Activated CD8-positive, alpha-beta memory T cell treated with anti-CD3 and anti-CD28 coated beads for 1 hour (primary cell): ENCODE measurements at places on chromosomes 2 and 18.
A peak's percentile ranks its signal among the peaks of the same experiment; 100 is the strongest.

- no peak for DNase-seq
Measured at GRCh38 chr2:221752781-221753180, 180.7 kb upstream of the EPHA4 start.

GRCh38 chr2:48249025-48249424, 280.9 kb upstream of the STON1 start:
- DNase-seq: no peak

DNA sequence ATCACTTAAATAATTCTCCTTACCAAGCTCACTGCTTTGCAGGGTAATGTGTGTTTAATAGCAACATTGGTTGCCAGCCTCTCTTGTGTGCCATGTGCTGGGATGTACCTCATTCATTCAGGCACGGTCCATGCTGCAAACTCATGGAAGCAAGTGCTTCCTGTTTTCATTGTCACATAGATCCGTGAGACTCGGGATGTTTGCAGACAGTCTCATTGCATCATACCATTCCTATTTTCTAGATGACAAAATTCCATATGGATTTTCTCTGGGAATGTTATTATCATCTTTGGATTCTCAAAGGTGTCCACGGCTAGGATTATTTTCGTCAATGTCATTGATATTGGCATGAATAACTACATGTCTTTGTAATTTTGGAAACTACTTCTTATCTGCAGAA, 60.0 kb upstream of the HDAC4 start:
- no peak for DNase-seq

DNA sequence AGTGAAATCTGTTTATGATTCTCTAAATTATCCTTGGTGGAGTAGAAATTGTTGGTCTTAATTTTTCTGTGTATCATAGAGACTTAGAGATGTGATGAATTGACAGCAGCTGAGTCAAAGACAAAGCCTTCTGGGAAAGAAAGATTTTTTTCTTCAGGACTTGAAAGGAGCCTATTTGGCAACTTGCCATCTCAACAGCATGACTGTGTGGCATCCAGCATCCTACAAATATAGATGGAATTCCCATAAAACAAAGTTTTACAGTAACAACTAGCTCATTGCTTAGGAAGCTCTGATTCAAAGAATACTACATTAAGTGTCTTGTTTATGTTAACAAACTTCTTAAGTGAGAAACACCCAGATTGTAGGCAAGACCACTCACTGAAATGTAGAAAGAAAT, 79.2 kb upstream of the SETBP1 start:
- no peak for DNase-seq

- no peak for DNase-seq
Measured at GRCh38 chr18:25672490-25672889, 320.5 kb upstream of the ZNF521 start.

- DNase-seq: no peak
Measured at GRCh38 chr2:120503793-120504571, 158.0 kb downstream of the INHBB start.

- no peak for DNase-seq
Measured at GRCh38 chr2:19733951-19734425, 167.8 kb downstream of the TTC32 start.

DNA sequence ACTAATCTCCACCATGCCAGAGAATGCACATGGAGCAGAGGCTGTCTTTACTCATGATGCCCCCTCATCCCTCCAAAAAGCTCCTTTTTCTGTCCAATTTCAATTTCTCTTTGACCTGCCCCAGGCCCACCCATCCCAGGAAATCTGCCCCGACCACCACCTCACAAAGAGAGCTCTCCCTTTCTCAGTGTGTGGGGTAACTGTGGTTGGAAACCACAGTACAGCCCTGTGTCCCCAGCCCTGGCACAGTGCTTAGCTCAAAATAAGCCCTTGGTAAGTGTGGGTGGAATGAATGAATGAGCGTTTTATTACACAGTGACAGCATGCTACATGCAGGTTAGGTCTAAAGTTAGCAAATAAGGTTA, 43.7 kb upstream of the CAB39 start:
- no peak for DNase-seq

DNA sequence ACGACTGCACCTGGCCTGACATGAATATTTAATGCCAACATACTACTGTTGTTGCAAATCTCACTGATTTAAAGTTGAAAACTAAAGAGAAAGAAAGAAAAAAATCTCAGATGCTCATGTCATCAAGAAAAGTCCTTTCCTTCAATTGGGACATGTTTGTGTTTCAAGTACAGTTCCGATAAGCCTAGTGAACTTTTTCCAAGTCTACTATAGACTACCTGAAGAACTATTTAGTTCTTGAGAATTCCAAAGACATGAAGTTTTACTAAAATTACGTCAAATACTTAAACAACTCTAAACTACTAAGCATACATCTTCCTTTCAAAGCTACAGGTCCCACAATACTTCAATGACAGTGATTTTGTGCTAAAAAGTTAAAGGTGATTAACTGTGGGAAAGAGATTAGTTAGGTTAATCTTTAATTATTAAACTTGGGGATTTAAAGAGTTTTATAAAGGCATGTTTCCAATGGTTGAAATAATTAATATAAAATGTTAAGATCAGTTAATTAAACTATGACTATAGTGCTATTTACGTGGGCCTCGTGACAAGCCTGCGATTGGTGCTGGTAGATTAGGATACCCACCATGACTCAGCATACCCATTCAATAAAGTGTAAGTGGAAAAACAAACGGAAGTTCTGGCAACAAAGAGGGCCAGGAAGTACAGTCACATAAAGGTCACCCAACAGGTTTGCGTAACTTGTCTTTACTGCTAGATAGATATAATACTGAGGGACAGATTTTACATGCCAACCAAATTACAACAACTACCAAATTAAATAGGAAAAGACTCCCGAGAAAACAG, 55.5 kb downstream of the SEPTIN10 start:
- no peak for DNase-seq

GRCh38 chr18:39464006-39464405, 1898.4 kb upstream of the CELF4 start:
- no peak for DNase-seq

- no peak for DNase-seq
Measured at GRCh38 chr2:83703598-83703997, 755.5 kb downstream of the SUCLG1 start.

DNA sequence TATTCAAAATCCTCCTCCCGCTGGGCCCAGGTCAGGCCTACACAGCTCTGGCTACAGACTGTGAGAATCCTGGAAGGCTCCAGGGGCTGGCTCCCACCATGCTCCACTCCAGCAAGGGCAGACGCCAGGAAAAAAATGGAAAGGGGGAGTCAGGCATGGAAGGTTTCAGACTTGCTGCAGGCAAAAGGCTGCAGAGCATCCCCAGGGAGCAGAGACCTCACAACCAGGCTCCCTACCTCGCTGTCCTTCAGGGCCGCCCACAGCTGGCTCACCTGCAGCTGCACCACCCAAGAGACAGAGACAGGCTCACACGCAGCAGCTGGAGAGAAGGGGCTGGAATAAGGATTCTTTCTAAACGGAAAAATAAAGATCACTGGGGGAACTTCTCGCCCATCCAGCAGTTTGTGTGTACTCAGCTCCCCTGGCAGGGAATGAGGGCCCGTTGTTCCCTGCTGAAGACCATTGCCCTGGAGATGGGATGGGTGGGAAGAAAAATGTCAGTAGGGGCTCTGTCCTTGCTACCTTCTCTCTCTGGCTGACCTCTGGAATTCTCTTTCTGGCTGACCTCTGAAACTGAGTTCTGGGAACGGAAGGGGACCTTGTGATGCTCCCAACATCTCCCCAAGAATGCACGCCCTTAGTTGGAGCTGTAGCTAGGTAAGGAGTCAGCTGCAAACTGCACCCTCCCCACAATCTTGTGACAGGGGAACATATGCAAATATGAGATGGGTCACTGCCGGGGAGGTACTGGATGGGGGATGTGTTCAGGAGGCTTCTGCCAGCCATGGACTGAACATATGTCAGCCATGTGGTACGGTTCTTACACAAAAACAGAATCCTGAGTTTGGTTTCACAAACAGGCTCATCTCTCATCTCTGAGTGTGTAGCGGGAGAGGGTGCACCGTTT, 34.5 kb downstream of the BCL2 start:
- DNase-seq: no peak

DNA sequence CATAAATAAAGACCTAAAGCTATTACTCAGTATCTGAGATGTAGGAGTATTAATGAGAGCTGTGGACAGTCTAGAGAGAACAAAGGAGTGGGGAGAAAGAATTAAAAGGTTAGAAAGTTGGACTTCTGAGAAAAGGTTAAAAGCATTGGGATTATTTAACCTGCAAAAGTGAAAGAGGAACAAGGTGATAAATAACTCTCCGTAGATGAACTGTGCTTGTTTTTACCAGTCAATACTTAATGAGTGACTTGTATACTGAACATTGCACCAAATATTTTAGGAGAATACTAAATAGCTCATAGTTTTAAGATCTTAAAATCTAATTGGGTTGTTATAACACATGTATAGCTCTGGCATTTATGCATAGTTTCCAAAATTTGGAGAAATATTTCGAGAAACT, 137.5 kb downstream of the GPD2 start:
- no peak for DNase-seq

DNA sequence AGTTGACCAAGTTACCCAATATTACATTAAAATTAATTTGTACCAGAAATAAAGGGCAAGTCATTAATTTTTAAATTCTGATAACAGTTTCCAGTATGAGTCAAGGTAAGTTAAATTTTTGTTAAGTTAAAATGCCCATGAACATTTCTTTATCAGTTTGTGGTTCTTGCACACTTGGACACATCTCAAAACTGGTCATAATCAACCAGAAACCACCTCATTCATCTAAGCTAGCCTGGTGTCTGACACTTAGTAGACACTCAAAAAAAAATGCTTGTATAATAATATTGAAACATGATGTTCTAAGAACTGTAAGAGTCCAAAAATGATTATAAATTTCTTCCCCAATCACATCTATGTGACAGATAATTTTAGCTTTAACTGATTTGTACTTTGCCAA, 62.4 kb downstream of the SATB2 start:
- DNase-seq: no peak

- DNase-seq: peak; percentile 67
Measured at GRCh38 chr2:219057709-219058540, 2.8 kb downstream of the IHH start.

DNA sequence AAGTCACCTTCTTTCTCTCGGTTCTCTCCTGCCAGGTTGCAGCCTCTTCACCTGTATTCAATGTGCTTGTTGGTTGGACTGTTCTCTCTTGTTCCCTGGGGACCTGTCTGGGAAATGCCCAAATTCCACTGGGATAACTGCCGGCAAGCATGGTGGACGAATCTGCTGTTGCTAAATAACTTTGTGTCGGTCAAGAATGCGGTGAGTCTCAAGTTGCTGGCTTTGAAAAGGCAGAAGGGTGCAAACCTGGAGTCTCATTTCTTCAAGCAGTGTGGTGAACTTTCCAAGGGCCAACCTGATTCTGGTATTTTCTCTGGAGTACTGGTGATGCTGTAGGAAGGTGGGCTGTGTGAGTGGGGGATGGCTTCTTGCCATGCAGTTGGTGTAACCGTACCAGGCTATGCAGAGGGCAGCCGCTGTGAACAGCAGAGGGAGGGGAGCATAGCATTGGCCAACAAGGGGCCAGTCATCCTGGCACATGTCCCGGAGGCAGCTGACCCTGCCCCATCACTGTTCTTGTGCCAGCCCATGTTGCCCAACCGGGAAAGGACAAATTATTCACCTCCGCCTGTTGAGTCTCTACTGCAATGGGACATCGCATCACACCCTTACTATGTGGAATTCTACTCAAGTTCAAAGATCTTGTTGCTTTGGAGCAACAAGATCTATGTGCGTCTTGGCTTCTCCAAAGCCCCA, 88.1 kb upstream of the SEC11C start:
- no peak for DNase-seq

GRCh38 chr2:27973592-27973991, 83.1 kb downstream of the BABAM2 start:
- no peak for DNase-seq

DNA sequence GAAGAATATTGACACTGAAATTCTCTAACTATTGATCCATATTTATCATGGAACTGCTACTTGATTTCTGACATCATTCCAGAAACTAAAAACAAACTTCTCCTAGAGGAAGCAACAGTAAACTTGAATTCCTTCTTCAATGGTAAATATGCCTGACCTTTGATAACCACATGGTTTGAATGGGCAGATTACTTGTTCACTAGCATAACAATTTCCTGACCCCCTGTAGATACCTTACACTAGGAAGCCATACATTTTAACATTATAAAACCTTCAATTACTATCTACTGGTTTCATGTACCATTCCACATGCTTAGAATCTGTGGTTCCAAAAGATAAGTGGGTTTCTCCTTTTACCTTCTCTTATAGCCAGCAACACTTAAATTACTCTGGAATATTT, 36.5 kb upstream of the DSG1 start:
- no peak for DNase-seq

- peak; percentile 30 for DNase-seq
Measured at GRCh38 chr2:85886590-85886989, 2.2 kb downstream of the ST3GAL5 start.

GRCh38 chr2:64491426-64491825, 32.7 kb upstream of the AFTPH start:
- no peak for DNase-seq

GRCh38 chr2:12435430-12436222, 281.1 kb upstream of the TRIB2 start:
- no peak for DNase-seq

- no peak for DNase-seq
Measured at GRCh38 chr2:133591164-133591563, 22.9 kb upstream of the NCKAP5 start.

GRCh38 chr2:240797500-240797895, 22.5 kb downstream of the KIF1A start:
- no peak for DNase-seq

DNA sequence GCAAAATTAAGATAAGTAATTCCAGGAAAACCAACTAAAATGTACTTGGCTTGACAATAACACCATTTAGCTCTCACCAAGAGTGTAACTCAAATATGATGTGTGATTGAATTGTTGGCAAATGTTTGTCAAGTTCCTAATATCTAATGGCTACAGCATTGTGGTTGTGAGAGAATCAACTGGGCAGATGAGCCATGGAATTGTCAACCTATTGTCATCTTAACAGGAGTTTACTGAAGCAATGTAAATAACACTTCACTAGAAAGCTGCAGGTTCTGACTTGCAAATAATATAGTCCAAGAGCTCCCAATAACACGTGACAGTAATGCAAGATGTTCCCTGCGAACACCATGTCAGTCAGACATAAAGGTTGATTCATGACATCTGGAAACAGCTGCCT, 495.2 kb upstream of the MEIS1 start:
- DNase-seq: no peak

- DNase-seq: no peak
Measured at GRCh38 chr2:239598732-239599090, 197.9 kb upstream of the HDAC4 start.

DNA sequence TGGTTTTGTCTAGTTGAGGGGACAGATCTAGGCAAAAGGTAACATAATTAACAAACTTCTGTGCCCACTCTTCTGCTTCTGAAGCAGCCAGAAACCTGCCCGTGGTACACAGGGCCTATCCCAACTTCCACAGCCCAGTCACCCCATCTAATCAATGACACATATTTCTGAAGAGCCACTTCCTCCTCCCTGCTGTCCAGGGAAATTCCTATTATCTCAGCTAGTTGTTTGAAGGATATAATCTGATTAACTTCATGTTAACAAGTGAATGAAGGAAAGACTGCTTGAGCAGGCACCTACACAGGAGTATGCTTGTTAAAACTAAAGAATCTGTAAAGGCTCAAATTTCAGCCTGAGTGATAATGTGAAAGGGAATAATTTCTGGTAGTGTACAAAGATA, 61.4 kb downstream of the CCDC148 start:
- DNase-seq: no peak

- DNase-seq: no peak
Measured at GRCh38 chr18:28013066-28013465, 163.9 kb downstream of the CDH2 start.

- no peak for DNase-seq
Measured at GRCh38 chr2:134312482-134312881, 58.6 kb downstream of the MGAT5 start.
